Activated B cell treated with CpG ODN at 0.5 μM for 24 hours (primary cell): ENCODE measurements at places on chromosomes 2 and 18. TPM values are rescaled to one million over a fixed set of nuclear protein-coding genes. Genes with fewer than 3 reads are reported as not detected.

VWA3B gene
- not detected in 2 replicates for total RNA-seq

FAP gene
- total RNA-seq = not detected in 2 replicates

NT5DC4 gene
- 1.4 and 2.1 TPM in 2 replicates for total RNA-seq

BCL11A gene
- total RNA-seq = 279 and 331 TPM in 2 replicates

COL4A3 gene
- total RNA-seq = 15.5 and 18.3 TPM in 2 replicates

ADCYAP1 gene
- not detected in 2 replicates for total RNA-seq

DUSP19 gene
- total RNA-seq = 0.31 and 0.49 TPM in 2 replicates

CDK15 gene
- total RNA-seq = not detected in 2 replicates
